ENCODE measurements at places on chromosomes 2 and 18.

DNA sequence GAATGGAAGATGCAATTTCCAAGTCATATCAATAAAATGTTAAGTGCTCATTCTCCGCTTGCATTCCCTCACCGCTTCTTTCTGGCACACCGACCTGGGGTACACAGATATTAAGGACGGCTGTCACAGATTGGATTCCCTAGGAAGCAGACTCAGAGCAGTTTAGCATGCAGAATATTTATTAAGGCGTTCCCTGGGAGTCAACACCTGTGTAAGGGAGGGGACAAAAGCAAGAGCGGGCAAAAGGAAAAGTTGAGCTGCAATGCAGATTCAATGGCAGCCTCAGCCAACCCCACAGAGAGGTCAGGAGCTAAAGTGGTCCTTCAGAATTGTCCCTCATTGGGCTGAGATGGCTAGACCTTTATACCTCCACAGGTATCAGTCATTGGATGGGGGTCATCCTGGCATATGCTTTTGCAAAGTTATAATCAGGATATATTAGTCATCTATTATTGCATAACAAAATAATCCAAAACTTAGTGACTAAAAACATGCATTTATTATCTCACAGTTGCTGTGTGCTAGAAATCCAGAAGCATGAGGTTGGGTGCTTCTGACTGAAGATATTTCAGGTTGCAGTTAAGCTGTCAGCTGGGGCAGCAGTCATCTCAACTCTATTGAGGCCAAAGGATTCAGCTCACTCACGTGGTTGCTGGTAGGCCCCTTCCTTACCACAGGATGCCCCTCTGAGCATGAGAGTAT, 27.0 kb upstream of the INO80D start:
- no peak for DNase-seq

DNA sequence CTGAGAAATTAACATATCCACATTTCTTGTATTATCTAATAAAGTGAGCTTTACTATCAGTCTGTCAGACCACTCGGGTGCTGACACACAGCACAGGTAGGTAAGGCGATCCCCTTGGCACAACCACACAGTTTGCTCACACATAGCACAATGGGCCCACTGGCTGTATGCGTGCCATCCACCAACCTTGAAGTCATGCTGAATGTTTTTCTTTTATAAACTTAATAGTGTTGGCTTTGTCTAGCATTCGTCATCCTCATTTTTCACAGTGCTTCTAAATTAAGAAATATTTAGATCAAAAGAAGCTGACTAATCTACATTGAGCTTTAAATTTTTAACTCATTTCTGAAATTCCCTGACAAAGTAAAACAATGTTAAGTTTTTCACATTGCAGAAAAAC, 50.0 kb upstream of the PAPOLG start:
- DNase-seq = no peak

DNA sequence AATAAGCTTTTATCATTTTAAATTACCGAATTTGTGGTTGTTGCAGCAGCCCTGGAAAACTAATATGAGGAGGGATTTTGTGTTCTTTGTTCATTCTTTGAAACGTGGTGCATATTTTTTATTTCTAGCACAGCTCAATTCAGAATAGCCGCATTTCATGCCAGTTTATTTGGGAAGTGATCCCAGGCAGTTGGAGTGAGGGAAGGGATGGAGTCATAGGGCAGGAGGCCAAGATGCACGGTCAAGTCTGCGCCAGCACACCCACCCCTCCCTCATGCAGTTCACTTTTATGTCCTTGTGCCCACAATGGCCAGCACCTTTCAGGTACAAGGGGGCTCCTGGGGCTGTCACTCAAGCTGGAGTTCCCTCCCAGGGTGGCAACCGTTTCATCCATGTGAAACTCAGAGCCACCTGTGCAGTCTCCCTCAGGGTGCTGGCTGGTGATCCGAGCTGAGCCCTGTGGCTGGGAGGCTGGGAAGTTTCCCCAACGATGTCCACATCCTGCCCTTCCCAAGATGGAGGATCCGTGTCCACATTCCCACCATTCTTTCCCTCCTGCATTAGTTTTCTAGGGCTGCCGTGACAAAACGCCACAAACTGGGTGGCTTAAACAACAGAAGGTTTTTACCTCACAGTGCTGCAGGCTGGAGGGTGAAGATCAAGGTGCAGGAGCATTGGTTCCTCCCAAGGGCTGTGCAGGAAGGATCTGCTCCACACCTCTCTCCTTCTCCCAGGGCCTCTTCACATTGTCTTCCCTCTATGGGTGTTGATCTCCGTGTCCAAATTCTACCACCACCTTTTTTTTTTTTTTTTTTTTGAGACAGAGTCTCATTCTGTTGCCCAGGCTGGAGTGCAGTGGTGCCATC, 68.5 kb upstream of the ITGA6 start:
- no peak for DNase-seq

DNA sequence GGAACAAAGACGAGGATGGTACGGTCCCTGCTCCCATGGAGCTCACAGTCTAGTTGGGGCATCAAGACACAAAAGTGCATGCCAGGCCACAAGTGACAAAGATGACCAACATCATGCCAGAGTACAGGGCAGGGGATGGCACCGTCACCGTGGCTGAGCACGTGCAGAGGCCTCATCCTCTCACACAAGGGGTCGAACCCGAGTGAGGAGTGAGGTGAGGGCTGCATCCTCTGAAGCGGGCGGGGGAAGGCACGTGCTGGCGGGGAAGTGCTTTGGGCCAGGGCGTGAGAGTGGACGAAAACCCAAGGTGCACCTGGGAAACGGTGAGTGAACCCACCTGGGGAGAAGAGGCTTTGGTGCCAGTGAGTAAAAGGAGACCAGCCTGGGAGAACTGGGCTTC, 41.0 kb downstream of the MRPL35 start:
- DNase-seq = no peak

DNA sequence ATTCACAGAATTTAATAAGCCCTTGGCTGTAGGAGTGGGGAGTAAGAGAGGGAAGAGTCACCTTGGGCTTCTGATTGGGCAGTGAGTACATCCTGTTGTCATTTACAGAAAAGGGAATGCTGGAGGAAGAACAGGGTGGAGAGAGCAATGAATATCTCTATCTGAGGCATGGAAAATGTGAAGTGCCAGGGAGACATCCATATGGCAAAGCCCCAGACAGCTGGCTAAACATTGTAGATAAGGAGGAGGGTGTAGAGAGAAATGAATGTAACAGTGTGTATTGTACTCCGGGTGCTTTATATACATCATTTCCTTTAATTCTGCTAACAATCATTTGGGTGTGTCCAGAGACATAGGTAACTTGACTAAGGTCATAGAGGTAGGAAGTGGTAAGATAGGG, 103.5 kb downstream of the UPP2 start:
- DNase-seq = no peak

- DNase-seq = no peak
Observed at GRCh38 chr2:10873171-10873570, 38.6 kb upstream of the KCNF1 start.

GRCh38 chr2:22907330-22907729, 477.6 kb upstream of the KLHL29 start:
- no peak for DNase-seq

- no peak for DNase-seq
Observed at GRCh38 chr2:23346029-23346428, 39.0 kb upstream of the KLHL29 start.

GRCh38 chr2:137339051-137339450, 573.7 kb downstream of the THSD7B start:
- peak; percentile 48 for DNase-seq

DNA sequence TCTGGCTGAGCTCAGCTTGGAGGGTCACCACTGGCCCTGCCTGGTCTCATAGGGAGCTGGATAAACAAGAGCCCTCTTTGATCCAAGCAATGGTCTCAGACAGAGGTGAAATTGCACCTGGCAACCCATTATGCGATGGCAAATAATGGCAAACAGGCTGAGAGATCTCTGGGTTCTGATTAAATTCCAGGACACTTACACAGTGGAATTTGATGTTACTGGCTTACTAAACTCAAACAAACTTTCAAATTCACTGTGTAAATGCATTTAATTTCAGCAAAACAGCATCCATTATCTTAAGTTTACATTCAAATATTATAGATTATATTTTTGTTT, 19.5 kb upstream of the STAT4 start:
- no peak for DNase-seq

- DNase-seq = no peak
Observed at GRCh38 chr18:48542513-48543181, 3.8 kb downstream of the CTIF start.

DNA sequence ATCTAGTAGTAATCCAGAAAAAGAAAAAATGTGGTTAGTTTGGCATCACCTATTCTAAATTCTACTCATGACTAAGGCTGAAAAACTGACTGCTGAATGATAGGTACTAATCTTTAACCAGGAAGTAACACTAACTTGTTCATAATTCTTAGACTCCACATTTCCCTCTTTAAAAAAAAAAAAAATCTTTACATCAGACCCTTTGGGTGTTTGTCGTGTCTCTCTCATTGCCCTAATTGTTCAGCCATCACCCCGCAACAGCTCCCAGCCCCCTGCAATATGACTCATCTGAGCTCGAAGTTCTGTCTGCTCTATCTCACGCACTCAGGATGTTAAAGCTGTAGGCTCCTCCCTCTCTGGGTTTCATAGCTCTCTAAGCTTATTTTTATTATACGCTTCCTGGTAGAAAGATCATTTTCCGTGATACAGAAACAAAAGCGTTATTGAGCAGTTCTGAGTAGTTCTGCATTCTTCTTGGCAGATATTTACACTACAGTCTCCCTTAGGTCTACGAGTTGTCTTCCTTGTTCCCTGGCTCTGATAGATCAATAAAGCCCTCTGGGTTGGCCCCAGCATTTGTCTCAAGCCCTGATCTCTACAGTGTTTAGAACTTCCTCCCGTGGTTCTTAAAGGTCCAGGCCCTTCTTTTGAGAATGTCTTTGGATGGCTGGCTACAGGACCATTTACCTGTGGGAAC, 95.6 kb downstream of the TNFRSF11A start:
- no peak for DNase-seq

GRCh38 chr2:205482399-205483081, 199.8 kb upstream of the NRP2 start:
- DNase-seq = no peak

- DNase-seq = no peak
Observed at GRCh38 chr2:14761118-14761517, 128.6 kb downstream of the LRATD1 start.

- no peak for DNase-seq
Observed at GRCh38 chr18:23814991-23815614, 125.8 kb downstream of the LAMA3 start.

All from NCI-H526 treated with DMSO at 0.1 percent for 48 hours (cell line).